ENCODE measurements at places on chromosomes 7 and 10. TPM values are rescaled to one million over a fixed set of nuclear protein-coding genes. Genes with fewer than 3 reads are reported as not detected.

Gene PRR15
- not detected for total RNA-seq

Gene DKK1
- total RNA-seq = 0.38 TPM

Gene UBTD1
- 7.1 TPM for total RNA-seq

Gene GPR15LG
- total RNA-seq = 0.20 TPM

Gene SMKR1
- not detected for total RNA-seq

Gene ASB10
- not detected for total RNA-seq
